ENCODE measurements at places on chromosomes 3 and 15.

DNA sequence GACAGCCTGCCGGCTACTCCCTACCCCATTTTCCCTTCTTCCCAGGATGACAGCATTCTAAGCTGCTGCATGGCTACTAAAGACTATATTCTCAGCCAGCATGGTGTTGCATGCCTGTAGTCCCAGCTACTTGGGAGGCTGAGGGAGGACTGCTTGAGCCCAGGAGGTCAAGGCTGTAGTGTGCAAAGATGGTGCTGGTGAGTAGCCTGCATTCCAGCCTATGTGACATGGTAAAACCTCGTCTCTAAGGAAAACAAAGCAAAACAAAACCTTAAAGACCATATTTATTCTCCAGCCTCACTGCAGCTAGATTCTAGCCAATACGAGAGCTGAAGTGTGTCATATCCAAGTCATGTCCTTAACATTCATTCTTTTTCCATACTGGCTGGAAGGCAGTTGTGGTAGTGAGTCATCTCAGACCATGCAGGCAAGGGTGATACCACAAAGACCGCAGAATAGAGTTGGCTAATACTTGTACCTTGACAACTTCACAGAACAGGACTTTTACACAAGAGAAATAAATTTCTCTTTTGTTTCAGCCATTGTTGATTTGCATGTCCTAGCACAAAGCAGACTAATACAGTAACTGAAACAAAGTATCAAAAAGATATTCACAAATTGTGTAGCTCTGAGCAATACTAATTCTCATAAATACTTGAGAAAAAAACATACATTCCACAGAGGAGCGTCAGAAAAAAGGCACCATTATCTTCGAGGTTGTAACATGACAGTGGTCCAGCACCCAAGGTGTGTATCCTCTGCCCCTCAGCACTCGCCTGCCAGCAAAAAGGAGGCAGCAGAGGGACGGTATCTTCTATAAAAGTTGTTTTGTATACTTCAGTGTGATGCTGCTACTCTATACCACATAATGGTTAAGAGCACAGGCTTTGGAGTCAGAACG is 14.8 kb downstream of the PBRM1 start:
- no peak for DNase-seq

DNA sequence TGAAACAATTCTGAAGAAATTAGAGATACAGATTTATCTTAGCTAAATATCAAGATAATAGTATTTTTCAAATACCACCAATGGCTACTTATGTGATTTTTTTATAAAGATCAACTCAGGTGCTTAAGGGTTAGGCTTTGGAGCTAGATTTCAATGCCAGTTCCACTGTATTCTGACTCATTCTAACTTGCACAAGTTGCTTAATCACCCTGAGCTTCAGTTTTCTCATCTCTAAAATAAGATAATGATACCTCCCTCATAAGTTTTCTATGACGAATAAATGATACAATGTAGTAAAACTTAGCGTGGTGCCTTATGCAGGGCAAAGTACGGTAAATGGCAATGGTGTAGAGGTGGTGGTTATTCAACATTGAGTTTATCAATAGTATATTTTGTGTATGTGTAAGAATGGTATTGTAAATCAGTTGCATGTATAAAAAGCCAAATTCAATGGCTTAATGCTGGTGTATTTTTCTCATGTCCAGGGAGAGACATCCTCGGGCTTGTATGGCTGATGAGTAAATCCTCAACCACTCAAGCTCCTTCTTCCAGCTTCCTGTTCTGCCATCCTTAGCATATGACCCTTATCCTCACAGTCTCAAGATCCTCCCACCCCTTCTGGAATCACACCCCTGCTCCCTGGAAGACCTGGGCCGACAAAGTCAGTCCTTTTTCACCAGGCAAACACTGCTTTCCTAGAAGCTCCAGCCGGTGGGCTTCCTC is 505.9 kb upstream of the CFAP20DC start:
- DNase-seq: no peak

DNA sequence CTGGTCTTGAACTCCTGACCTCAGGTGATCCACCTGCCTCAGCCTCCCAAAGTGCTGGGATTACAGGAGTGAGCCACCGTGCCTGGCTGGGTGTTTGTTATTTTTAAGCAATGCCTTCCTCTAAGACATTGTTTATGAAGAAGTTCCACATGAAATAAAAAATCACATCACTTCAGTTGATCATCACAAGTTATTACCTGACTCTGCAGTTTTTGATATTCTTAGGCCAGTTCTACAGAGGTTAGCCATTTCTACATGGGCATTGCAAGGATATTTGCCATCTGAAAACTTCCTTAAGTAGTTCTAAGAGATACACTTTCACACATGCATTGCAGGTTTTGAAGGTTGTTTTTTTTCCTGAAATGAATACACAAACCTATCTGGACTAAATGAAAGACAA is 82.1 kb downstream of the PYDC2 start:
- no peak for DNase-seq

DNA sequence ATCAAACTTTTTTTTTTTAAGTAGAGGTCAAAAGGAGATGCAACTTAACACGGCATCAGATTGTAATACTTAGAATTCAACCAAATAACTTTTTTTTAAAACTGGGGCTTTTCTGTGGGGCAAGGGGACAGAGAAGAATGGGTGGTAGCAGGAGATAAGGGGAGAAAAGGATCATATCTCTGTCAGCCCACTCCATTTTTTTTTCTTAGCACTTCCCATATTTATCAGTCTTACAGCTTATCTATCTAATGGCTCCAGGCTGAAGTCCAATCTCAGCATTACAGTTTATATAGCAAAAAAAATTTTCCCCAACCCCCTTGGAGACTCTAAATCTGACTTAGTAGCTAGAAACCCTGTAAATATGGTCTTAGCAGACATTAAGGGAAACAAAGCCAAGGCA is 69.3 kb downstream of the PIK3R4 start:
- no peak for DNase-seq

DNA sequence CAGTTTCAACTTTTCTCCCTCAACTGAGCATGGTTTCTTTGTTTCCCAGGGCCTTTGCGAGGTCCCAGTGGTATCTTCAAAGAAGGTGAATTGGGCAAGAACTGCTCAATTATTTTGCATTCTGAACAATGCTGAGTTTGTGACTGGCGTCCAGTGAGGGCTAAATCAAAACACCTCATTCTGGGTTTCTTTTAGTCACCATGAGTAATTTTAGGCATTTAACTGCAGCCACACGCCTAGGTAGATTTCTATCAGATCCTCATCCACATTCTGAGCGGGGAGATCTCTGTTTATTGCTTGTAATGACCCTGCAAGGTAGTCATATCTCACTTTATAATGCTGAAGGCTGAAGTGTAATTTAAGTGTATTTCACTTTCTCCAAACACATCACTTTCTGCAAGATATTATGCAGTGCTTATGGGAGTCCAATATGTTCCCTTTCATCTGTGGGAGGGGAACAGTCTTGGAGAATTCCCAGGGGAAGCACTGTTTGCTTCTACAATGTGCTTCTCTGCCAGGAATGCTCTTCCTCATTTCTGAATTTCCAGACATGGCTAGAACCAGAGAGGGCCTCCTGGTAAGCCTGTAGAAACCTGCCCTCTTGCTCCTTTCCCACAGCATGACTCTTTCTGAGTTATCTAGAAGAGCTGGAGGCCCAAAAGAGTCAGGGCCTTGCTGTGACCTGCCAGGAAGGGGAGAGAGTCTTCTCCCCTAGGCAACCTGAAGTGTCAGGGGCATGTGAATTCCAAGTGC is 91.7 kb downstream of the FRMD4B start:
- DNase-seq: no peak

- DNase-seq: no peak
These were observed 77.7 kb downstream of the USP13 start for GRCh38 chr3:179730506-179730905.

GRCh38 chr3:47892286-47893040 is 89.5 kb downstream of the DHX30 start:
- no peak for DNase-seq

DNA sequence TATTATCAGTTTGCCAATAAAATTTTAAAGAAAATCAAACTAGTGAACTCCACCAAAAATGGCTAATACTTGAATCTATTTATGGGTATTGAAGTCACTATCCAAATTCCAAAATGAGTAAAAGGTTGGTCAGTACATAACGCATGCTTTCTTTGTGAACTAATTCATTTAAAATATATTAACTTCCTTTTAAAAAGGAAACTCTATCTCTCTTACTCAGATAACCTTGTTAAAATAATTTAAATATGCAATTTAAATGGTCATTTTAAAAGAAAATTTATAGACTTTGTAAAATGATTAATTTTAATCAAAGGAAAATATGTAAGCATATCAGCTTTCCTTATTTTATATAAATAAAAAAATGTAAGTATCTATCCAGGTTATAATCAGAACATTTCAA is 419.4 kb upstream of the ZNF385D start:
- no peak for DNase-seq
